ENCODE measurements at places on chromosomes 5 and 9.

GRCh38 chr9:84823421-84824271, 154.1 kb downstream of the NTRK2 start:
- DNase-seq = no peak

DNA sequence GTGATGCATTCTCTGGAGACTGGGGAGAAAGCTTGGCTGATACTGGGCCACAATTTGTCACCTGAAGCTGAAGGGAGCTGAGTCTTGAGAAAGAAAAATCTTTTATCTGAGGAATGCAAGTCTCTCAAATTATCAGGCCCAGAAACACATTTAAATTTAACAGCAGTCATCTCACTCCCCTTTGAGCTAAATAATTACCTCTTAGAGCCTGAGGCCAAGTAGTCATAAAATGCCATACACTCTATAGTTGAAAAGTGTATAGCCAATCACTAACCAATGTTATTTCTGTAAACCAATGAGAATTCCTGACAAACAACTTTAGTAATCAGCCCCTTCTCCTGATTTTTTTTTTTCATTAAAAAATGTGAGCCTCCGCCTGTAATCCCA, 32.7 kb upstream of the DAPK1 start:
- DNase-seq = no peak

DNA sequence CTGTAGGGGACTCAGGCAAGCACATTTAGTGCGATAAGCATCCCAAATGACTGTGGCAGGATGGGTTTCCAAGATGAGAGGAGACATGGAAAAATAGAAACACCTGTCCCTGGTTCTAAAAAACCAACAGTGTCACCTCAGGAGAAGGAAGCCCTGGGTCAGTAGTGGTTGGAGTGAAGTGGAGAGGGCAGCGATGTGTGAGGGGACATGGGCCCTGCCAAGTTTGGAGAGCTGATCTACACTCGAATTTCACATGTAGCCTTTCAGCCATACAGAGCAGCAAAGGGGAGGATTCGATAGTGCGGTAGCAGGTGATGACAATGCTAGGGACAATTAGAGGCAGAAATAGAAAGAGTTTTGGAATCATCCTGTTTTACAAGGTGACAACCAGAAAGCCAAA, 32.6 kb upstream of the LHX2 start:
- DNase-seq = no peak

DNA sequence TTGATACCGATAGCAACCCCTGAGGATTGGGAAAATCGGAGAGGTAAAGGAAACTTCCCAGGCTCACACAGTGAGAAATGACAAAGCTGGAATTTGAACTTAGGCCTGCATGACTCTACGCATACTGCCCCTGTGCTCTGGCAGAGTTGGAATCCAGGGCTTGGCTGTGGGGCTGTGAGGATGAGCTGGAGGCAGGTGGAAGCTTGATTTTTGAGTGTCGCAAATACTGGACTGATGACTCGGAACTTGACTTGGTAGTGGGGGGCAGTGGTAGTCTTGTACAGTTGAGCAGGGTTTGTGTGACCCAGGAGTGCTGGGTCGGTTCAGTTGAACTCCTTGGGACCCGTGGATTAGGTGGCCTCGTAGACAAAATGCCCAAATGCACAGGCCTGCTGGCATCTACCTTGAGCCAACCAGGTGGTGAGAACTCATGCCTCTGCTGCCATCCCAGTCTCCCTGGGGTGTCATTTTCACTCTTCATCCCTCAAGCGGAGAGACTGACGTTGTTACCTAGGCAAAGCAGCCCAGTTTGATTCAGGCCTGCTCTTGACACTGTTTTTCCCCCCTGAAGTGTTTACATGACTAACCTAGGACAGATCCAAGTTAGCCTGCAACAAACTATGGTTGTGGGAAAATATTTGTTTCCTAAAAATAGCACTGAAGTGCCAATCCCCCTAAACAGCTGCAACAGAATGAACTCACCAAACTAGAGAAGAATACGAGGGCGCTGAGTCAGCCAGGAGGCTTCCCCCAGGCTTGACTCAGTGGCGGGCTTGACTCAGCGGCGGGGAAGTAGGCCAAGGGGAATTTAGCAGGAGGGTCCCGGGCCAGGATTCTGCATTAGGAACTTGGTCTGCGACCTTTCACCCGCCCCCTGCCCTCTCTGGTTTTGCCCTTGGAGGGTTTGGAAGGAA, 45.7 kb upstream of the ORM1 start:
- DNase-seq = no peak

DNA sequence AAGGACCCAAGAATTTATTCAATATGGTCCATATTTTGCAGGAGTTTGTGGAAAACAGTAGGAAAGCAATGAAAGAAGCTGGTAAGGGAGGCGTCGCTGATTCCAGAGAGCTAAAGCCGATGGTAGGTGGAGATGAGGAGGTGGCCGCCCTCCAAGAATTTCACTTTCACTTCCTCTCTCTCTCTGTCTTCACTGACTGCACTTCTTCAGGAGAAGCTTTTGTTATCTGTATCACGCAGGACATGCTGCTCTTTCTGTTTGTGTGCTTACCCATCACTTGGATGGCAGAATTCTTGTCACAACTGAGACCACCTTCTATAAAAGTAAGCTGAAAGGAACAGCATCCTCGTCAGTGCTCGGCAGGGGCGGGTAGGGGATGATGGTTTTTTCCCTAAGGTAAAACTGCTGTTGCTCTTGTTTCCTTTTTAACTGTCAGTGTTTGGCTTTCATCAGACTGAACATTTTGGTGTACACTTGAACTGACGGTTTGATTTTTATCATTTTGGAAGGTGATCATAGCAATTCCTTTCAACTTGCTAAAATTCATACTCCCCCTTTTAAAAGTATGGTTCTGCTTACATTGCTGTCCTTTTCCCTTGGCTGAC, 62.4 kb upstream of the FSD1L start:
- no peak for DNase-seq

DNA sequence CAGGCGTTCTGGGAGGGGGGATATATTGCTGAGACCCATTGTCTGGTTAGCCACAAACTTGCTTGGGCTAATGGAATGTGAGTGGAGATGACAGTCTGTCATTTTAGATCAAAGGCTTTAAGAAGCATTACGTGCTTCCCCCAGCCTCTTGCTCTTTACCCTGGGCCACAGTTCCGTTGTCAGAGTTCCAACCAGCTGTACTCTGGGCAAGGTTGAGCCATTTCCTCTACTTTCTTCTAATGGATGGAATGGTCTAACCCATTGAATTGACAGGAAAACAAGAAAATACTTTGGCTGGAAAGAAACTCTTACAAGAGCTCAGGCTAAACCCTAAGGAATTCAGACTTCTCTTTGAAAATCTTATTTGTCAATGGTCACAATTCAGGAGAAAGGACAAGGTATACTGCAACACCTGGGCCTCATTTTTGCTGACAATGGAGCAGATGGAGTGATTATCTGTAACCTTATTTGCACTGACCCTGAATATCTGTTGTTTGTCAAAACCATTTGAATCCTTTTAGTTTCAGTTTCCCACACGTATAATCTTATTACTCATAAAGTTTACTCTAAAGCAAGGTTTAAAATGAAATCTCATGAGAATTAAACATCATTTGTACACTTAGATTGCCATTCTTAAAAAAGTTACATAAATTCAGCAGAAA, 231.4 kb downstream of the PDE4D start:
- DNase-seq = no peak

- no peak for DNase-seq
Observed at GRCh38 chr5:158552241-158552640, 547.5 kb downstream of the EBF1 start.

- DNase-seq = no peak
Observed at GRCh38 chr5:168273056-168273980, 18.1 kb upstream of the WWC1 start.

- DNase-seq = no peak
Observed at GRCh38 chr9:125343518-125344275, 82.1 kb downstream of the GAPVD1 start.

DNA sequence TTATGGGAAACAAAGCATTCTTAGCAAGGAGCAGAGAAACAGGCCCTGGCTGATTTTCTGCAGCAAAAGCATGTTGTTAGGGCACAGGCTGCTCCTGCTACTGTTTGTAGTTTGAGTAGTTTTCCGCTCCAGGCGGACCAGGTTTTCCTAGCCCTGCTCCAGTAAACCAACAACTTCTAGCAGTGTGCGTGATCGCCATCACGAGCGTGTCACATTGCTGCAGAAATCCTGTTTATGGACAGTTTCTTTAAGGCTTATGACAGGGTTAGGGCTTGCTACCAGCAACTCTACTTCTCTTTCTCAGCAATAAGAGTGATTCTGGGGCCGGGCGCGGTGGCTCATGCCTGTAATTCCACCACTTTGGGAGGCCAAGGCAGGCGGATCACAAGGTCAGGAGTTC, 803.9 kb upstream of the CDH10 start:
- DNase-seq = no peak

GRCh38 chr5:44267909-44268308, 121.3 kb downstream of the FGF10 start:
- no peak for DNase-seq

DNA sequence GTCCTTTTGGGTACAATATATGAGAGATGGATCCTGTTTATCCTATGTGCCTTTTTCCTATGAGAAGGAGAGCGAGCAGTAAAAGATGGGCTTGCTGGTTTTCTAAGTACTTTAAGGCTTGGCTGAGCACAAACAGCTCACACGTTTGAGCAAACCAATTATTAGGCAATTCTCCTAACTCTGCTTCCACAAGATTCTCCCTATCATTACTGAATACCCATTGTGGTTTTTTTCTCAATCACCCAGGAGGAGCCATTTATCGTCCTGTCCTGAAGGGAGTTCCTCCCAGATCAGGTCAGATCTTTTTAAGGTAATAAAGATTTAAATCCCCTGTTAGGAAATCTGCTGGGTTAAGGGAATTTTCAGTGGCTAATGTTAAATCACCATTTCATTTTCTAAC, 19.4 kb upstream of the C1QTNF3 start:
- DNase-seq = no peak

DNA sequence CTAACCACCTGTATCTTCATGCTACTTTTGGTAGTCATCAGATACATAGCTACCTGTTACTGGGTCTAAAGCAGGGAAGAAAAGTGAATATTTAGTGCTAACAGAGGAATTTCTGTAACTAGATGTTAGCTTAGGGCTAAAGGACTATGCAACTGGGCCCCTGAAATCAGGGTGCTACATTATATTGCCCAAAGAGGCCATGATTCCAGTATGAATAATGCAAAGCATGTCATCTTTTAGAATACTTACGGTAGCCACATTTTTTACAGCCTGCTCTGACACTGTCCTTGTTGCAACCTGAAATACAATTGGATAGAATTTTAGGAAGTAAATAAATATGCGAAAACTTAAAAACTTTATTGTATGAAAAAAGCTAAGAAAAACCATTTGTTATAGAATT, 14.4 kb downstream of the SREK1IP1 start:
- DNase-seq = no peak

- DNase-seq = no peak
Observed at GRCh38 chr5:86330736-86331135, 287.0 kb upstream of the COX7C start.

DNA sequence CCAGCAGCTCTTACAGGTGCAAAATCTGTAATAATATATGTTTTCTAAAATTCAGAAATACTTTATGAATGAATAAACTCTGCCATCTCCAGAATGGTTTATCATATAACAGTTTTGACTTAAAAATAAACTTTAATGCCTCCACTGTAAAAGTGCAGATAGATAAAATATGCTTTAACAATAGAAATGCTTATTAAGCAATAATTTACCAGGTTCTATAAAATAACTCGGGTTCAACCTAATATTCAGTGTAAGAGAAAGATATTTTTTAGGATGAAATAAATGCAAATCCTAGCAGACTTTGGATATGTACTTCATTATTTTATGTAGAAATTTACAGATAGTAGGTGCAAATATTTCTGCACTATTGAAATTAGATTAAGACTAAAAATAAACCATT, 74.1 kb downstream of the FBXL7 start:
- no peak for DNase-seq

- DNase-seq = no peak
Observed at GRCh38 chr5:107274571-107274970, 396.2 kb downstream of the EFNA5 start.

- no peak for DNase-seq
Observed at GRCh38 chr9:76415731-76416130, 21.5 kb upstream of the RFK start.

DNA sequence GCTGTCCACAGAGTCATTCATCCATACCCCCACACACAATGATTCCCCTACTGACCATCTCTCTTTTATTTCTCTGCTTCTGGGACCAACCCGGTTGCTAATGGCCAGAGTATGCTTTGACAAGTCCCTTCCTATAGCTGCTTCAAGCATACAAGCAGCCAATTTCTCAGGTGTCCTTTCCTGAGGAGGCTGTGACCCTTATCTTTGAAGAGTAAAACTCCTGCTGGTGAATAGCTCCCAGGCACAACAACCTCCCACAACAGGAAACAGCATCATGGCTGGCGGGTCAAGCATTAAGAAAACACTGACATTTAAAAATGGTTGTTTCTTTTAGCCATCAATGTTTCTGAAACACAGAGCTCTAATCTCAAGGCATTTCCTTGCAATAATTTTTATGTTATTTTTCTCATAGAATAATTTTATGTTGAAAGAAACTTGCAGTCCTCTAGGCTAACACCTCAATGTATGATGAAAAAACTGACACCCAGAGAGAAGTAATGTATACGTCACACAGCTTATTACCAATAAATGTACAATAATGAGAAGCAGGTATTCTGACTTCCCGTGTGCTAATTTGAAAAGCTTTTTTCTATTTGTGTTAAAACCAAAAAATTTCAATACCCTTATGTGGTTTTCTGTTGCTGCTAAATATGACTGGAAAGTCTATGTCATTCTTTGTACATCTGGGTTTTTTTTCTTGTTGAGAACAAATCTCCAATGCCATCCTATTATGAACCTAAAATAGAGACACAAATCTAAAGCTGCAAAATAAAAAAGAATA, 7.5 kb upstream of the PAM start:
- no peak for DNase-seq

- no peak for DNase-seq
Observed at GRCh38 chr9:80586786-80587330, 1015.1 kb downstream of the TLE4 start.

GRCh38 chr5:177329883-177330282, 18.2 kb upstream of the MXD3 start:
- no peak for DNase-seq

DNA sequence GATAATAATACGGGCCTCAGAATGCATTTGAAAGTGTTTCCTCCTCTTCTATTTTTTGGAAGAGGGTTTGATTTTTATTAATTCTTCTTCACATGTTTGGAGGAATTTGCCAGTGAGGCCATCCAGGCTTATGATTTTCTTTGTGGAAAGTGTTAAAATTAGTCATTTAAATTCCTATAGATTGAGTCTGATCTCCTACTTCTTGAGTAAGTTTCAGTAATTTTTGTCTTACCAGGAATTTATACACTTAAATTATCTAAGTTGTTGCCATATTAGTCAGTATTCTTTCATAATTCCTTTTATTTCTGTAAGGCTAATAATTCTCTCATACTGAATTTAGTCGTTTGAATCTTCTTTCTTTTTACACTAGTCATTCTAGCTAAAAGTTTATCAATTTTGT, 25.2 kb upstream of the HAPLN1 start:
- DNase-seq = no peak
